ENCODE measurements at places on chromosomes 2 and 18.

- DNase-seq = no peak
Measured at GRCh38 chr2:229174794-229175496, 96.1 kb downstream of the PID1 start.

GRCh38 chr2:38719706-38720105, 31.5 kb downstream of the SRSF7 start:
- DNase-seq = no peak

DNA sequence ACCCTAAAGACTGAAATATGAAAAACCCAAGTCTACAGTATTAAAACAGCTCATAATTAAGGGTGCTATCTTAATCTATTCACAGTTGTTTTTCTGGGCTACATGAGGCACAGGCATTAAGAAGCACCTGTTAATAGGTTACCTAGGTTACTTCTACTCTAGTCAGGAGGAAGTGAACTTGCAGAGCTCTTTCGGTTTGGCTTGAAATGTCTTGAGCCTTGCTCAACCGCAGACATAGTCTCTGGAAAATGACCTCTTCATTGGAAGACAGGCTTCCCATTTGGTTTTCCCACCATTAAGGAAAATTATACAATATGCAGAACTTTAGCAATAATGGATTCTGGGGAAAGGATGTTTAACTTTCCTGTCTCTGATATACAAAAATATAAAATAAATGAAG, 142.3 kb upstream of the KCNJ3 start:
- DNase-seq = no peak

DNA sequence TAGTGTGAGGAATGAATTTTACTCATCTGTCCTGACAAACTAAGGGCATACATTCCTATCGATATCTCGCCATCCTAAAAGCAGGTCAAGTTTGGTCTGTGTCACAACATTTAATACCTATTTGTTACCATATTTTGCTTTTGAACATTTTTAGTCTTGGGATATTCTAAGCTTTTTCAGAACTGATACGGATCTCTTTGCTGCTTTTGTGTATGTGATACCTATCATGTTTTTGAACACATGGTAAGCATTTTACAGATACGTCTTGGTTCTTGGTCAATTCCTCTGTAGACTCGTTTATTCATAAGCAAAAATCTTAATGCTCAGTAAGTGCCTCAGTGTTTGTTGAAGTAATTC, 592 bp downstream of the ZNF397 start:
- DNase-seq = no peak

- no peak for DNase-seq
Measured at GRCh38 chr2:5540856-5541255, 151.3 kb upstream of the SOX11 start.

- no peak for DNase-seq
Measured at GRCh38 chr2:238126775-238127164, 11.7 kb upstream of the KLHL30 start.

DNA sequence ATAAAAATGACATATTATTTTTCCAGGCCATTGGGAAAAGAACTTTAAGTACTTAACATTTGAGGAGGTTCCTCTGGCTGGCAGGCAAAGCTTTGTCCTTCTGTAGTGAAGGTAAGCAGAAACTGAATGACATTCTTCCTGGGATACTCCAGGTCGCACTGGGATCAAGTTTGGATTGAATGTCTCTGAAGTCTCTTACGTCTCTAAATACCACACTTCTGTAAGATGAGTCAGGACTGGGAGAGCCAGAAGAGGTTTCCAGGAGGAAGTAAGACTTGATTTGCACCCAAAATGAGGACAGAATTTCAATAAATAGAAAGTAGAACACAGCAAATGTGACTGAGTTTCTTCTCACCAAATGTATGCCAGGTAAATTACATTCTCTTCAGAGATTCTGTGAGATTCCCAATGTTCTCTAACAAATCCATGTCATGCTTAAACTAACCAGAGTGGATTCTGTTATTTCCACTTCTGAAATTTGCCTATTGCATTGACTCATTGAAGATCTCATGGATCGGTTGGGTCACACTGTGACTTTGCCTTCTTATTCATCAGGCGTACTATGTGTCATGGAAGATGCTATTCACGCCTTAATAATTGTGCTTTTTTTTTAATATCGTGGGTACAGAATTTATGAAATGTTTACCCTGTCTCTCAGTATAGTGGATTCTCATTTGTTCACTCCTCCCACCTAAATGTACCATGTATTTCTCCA, 25.5 kb upstream of the VIT start:
- no peak for DNase-seq

DNA sequence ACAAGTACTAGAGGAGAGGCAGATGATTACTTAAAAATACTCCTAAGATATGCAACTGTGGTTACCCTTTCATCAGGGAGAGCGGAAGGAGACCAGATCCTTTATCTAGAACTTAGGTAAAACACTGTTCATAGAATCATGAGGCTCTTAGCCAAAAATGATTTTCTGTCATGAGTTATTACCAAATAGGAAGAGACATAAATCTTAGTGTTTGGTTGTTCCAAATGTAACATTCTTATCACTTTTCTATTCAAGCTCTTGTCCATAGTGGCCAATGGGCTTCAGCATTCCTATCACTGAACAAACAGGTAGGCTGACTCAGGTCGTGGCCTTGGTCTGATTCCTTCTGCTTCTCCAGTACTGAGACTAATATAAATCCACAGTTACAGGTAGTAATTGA, 38.5 kb downstream of the RPRD1A start:
- DNase-seq = no peak

DNA sequence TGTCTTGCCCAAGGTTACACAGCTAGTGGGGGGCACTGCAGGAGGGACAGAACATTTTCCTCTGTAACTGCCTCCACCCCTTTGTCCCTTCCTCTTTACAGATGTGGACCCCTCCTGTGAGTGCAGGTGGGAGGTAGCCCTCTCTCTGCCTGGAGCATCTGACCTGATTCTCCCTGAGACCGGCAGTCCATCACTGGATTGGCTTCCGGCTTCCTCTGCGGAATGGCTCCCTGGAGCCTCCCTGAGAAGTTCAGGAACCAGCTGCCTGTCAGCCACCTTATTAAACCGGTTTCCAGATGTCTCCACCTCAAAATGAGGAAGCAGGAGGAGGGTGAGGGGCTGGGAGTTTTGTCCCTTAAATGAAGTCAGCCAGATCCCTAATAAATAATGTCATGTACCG, 67.3 kb upstream of the TNP1 start:
- no peak for DNase-seq

- no peak for DNase-seq
Measured at GRCh38 chr2:168528016-168528415, 71.9 kb downstream of the CERS6 start.

DNA sequence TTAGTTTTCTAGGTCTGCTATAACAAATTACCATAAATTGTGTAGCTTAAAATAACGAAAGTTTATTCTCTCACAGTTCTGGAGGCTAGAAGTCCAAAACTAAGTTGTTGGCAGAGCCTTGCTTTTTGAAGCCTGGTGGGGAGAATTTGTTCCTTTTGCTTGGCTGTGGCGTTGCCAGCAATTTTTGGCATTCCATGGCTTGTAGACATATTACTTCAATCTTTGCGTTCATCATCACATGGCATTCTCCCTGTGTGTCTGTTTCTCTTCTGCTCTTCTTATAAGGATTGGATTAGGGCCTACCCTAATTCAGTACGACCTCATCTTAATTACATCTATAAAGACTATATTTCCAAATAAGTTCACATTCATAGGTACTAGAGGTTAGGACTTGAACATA, 217.7 kb downstream of the MBD5 start:
- DNase-seq = no peak

- no peak for DNase-seq
Measured at GRCh38 chr18:74817576-74817975, 219.9 kb downstream of the ZNF407 start.

- DNase-seq = no peak
Measured at GRCh38 chr18:63829886-63830285, 54.7 kb downstream of the SERPINB7 start.

- DNase-seq = no peak
Measured at GRCh38 chr2:25590921-25591505, 82.4 kb downstream of the DTNB start.

GRCh38 chr18:23171581-23172156, 36.4 kb downstream of the CABLES1 start:
- no peak for DNase-seq

- no peak for DNase-seq
Measured at GRCh38 chr2:120653046-120653445, 82.6 kb upstream of the GLI2 start.

GRCh38 chr18:22214731-22215528, 45.5 kb downstream of the GATA6 start:
- DNase-seq = no peak

DNA sequence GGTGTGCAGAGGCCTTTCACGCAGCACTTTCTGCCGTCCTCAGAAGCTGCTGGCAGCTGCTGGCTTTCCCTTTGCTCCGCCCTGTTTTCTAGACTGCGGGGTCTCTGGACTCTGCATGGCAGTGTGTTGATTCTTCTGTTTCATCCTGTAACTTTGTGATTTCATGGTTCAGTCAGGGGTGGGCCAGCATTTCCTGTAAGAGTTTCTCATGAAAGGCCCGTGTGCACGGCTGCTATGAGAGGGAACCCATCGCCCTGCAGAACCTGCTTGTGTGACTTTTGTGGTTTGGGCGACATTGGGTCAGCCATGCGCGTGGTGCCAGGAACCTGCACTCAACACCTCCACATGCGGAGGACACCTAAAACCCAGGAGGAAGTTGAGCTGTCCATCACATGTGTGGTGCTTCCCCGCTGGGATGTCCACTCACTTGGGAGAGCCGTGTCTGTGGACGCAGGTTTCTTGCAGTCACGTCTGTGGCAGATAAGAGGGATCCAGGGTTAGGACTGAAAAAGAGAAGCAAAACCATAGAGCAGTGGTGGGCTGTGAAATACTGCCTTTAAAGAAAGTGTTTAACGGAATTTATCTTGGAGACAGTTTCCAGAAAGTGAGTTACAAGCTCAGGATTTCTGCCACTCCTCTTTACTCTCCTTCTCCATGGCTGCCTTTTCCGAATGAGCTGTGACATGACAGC, 167.3 kb upstream of the ALKAL2 start:
- DNase-seq = no peak

GRCh38 chr2:46257476-46257875, 39.7 kb upstream of the EPAS1 start:
- DNase-seq = no peak

DNA sequence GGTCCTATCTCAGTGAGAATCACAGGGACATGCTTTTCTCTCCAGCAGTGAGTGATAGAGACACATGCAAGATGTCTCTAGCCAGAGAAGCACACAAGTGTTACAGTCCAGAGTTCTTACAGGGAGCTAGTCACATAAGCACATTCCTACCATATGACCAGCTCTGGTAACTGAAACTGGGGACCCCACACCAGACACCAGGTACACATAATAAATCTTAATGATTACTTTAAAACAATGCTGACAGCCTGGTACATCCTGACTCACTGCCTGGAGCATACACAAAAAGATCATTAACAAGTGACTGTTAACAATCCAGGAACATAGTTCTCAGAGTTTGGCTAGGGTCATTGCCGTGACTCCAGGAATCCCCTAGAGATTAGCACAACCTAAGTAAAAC, 53.6 kb downstream of the GALNT1 start:
- no peak for DNase-seq

GRCh38 chr18:49850636-49851035, 37.3 kb upstream of the ACAA2 start:
- DNase-seq = no peak

GRCh38 chr2:195590199-195590860, 66.7 kb upstream of the SLC39A10 start:
- DNase-seq = no peak

- DNase-seq = no peak
Measured at GRCh38 chr2:14420851-14421250, 211.7 kb upstream of the LRATD1 start.

- no peak for DNase-seq
Measured at GRCh38 chr2:885230-886071, 65.2 kb upstream of the SNTG2 start.

GRCh38 chr18:55530166-55530565, 57.8 kb downstream of the TCF4 start:
- DNase-seq = no peak

- no peak for DNase-seq
Measured at GRCh38 chr2:9310377-9310776, 103.8 kb downstream of the ASAP2 start.

- no peak for DNase-seq
Measured at GRCh38 chr18:46034230-46034629, 37.8 kb downstream of the PSTPIP2 start.

GRCh38 chr2:153519257-153519875, 40.8 kb upstream of the RPRM start:
- DNase-seq = peak; percentile 13

DNA sequence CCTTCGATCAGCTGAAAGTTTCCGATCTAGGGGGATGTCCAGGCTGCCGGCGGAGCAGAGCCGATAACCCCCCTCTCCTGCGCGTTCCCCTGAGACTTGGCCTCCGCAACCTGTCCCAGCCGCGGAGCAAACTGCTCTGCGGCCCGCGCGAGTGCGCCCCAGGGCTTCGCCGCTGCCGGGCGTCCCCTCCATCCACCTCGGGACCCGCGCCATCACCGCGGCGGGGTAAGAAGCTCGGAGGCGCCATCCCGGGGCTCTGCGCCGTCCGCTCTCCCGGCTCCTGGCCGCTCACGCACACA, 990 bp upstream of the GDF7 start:
- no peak for DNase-seq

DNA sequence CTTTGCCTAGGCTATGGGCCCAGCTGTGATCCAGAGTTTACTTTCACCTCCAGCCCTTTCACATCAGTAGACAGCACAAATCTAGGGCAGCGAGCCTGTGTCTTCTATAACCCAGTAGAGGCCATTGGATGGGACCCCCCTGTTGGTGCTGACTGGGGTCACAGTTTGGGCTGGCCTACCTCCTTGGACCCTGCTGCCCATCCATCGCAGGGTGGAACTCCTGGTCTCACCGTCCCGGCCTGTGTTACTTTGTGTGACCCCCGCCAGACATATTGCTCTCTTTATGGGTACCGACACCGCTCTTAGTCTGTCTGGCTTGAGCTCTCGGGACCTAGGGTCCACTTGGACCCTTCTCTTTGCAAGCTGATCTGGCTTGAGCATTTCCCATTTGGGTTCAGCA, 157.4 kb downstream of the CTIF start:
- DNase-seq = no peak

GRCh38 chr18:41647914-41648313, 307.1 kb upstream of the PIK3C3 start:
- DNase-seq = no peak

- no peak for DNase-seq
Measured at GRCh38 chr2:150232871-150233270, 254.6 kb downstream of the RND3 start.

GRCh38 chr2:10035053-10035422, 8.3 kb upstream of the KLF11 start:
- DNase-seq = no peak

- no peak for DNase-seq
Measured at GRCh38 chr2:206422493-206422892, 20.8 kb upstream of the ADAM23 start.

- no peak for DNase-seq
Measured at GRCh38 chr18:57982372-57983021, 61.5 kb upstream of the NEDD4L start.

Measured in stimulated activated CD4-positive, alpha-beta T cell treated with anti-CD3 and anti-CD28 coated beads, Interleukin-1b, Interleukin-23, amount 100 ng/mL, for 48 hours (primary cell).